ENCODE measurements at places on chromosomes 4 and X. TPM values are rescaled to one million over a fixed set of nuclear protein-coding genes. Genes with fewer than 3 reads are reported as not detected.

The ATP8A1 gene
- total RNA-seq = 0.03 TPM

The KLHL4 gene
- 4.9 TPM for total RNA-seq

The ITGB1BP2 gene
- total RNA-seq = 0.93 TPM

The CTAG1A gene
- total RNA-seq = not detected

The ZXDB gene
- 10.1 TPM for total RNA-seq

The HSPA4L gene
- 8.5 TPM for total RNA-seq

The TIGD2 gene
- 6.4 TPM for total RNA-seq

The SLC49A3 gene
- not detected for total RNA-seq

The DCAF4L1 gene
- total RNA-seq = 0.11 TPM

The MAGEB18 gene
- total RNA-seq = not detected

The MAGEA9B gene
- not detected for total RNA-seq

The SLC9A7 gene
- total RNA-seq = 8.2 TPM

The RAB39B gene
- 0.69 TPM for total RNA-seq

The SMIM31 gene
- not detected for total RNA-seq

The HSFX2 gene
- not detected for total RNA-seq

The JCHAIN gene
- total RNA-seq = 0.13 TPM

The VCX3B gene
- not detected for total RNA-seq

The PCDH10 gene
- 0.08 TPM for total RNA-seq

The JAKMIP1 gene
- not detected for total RNA-seq

The SMPX gene
- not detected for total RNA-seq

The NPY1R gene
- not detected for total RNA-seq

The GAGE1 gene
- total RNA-seq = not detected

The CT45A5 gene
- total RNA-seq = not detected

The FAAH2 gene
- total RNA-seq = 0.18 TPM

The VEGFC gene
- total RNA-seq = 11.2 TPM

The INTU gene
- total RNA-seq = 2.0 TPM

The PDE6B gene
- total RNA-seq = not detected

The PPEF2 gene
- total RNA-seq = not detected

Measured in A549 treated with ZK216348 at 1 μM for 4 hours (cell line).